Stimulated activated naive CD4-positive, alpha-beta T cell treated with Interleukin-2 at 50 U/mL for 16 hours (primary cell): ENCODE measurements at places on chromosomes 4 and X.
A peak's percentile ranks its signal among the peaks of the same experiment; 100 is the strongest.

DNA sequence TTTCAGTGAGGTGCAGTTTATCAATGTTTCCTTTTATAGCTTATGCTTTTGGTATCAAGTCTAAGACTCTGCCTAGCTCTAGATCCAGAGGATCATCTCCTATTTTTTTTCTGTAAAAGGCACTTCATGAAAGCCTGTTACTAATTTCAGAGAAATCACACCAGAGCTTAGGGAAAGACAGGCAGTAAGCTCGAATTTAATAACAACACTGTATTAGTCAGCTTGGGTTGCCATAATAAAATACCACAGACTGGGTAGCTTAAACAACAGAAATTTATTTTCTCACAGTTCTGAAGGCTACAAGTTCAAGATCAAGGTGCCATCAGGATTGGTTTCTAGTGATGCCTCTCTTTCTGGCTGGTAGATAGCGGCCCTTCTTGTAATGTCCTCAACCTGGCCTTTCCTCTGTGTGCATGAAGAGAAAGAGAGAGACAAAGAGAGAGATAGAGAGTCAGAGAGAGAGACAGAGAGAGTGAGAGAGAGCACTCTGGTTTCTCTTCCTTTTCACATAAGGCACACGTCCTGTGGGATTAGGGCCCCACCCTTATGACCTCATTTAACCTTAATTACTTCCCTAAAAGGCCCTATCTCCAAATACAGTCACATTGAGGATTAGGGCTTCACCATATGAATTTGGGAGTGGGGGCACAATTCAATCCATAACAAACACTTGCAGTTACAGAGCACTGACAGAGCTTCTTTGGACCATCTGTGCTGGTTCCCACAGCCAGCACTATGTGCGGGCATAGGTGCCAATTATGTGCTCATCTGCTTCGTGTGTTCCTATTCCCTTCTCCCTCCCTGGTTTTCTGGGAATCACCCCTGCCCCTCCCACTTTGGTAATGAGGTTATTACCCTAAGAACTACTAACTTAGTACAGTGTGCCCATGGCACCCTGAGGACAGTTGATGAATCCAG lies 114.8 kb upstream of the MED14 start:
- no peak for DNase-seq

DNA sequence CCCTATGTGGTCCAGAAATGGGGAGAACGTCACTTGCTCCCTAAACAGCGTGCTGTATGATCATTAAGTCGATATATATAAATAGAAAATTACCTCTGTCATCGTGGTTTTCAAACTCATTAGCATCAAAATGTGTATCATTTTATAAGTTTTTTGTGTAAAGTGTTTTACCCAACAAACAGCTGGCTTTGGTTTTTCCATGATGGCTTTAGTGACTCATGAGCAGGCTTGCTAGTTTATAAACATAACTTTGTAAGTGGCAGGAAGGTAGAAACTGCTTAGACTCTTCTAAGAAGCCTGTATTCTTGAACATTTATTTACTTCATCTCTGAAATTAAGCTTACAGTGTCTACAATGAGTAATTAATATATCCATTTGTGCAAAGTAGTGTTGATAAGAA lies 108.4 kb upstream of the DIPK2B start:
- no peak for DNase-seq

- no peak for DNase-seq
These were observed 88.1 kb downstream of the RPA4 start for GRCh38 chrX:96971812-96972211.

- DNase-seq: no peak
These were observed 41.7 kb downstream of the RFC1 start for GRCh38 chr4:39324446-39324845.

- no peak for DNase-seq
These were observed 115.8 kb downstream of the PPARGC1A start for GRCh38 chr4:23773884-23774636.

GRCh38 chr4:111650146-111650545 lies 495.1 kb upstream of the FAM241A start:
- no peak for DNase-seq

DNA sequence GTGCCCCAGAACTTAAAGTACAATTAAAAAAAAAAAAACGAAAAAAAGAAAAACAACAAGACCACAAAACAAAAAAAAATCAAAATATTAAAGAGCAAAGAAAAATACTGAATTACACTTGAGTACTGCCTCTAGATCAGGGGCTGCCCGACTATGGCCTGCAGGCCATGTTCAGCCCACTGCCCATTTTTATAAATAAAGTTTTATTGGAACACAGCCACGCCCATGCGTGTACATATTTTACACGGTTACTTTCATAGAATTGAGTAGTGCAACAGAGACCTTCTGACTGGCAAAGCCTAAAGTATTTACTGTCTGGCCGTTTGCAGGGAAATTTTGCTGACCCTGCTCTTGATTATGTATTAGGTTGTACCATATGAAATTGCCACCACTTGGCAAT lies 130.5 kb downstream of the ATXN3L start:
- no peak for DNase-seq

DNA sequence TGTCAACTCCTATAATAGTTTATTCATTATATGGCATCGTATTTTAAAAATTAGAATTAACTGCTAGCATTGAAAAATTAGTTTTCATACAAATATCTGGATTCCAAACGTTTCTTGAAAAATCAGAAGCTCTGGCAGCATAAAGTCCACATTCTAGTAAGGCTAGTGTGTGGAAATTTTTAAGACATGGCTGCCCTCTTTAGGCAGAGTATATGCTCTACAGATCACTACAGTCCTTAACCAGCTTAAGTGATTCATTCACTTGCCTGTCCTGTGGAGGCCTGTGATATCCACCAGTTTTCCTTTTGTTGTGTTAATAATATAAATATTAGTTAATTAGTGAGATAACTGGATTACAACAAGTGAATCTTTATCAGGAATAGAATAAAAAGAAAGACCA lies 287.2 kb downstream of the OPHN1 start:
- no peak for DNase-seq

- no peak for DNase-seq
These were observed 16.8 kb downstream of the MID1 start for GRCh38 chrX:10603612-10604011.

- DNase-seq: no peak
These were observed 86.3 kb downstream of the EGF start for GRCh38 chr4:109998867-109999584.

- peak; percentile 1 for DNase-seq
These were observed 679.9 kb downstream of the RPA4 start for GRCh38 chrX:97563531-97564133.

GRCh38 chr4:91961504-91961903 lies 342.3 kb upstream of the GRID2 start:
- no peak for DNase-seq

DNA sequence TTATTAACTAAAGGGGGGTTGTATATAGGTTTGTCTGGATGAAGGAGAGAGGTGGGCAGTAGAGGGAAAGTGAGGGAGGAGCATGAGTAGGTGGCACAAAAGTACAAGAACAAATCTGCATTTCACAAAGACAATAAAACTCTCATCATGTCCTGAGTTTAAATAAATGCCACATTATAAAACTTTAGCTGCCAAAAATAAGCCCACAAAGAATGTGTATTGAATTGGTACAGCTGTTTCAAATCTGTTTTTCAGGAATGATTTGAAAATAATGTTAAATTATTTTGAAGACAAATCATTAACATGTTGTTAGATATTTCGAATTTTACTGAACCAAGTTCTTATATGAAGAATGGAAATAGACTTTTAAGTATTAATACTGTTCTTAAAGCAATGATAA lies 5.8 kb downstream of the CNKSR2 start:
- no peak for DNase-seq

DNA sequence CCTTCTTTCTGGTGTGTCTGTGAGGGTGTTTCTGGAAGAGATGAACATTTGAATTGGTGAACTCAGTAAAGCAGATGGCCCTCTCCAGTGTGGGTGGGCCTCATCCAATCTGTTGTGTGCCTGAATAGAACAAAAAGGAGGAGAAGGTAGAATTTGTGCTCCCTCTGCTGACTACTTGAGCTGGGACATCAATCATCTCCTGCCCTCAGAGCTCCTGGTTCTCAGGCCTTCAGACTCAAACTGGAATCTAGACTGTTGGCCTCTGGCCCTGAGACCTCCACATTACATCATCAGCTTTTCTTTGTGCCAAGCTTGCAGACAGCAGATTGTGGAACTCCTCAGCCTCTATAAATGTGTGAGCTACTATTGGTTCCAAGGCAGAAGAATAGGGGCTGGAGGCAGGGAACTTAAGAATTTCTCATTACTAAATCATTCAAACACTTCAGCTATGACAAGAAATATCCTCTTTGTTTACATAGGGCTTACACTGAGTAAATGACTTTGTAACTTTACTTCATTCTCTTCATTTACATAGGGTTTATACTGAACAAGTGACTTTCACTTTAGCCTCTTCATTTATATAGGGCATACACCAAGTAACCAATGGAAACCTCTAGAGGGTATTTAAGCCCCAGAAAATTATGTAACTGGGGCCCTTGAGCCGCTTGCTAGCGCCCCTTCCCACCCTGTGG lies 86.9 kb upstream of the NWD2 start:
- no peak for DNase-seq

- no peak for DNase-seq
These were observed 139.7 kb upstream of the SPRY1 start for GRCh38 chr4:123256901-123257300.

DNA sequence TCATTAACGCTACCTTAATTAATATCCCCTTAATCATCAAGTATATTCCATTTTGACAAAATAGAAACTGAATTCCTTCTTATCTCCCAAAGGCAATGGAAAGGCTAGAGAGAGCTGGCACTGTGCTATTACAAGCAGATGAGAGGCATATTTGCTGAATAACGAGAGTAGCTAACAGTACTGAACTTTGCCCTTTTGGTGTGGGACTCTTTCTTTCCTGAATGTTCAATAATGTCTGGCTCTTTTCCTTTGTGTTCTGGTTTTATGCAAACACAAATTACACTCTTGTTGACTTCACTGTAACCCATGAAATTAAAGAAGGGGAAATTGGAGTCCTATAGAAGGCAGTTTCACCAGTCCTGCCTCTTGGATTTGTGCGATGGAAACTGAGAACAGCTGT lies 63.5 kb downstream of the SHROOM3 start:
- no peak for DNase-seq

- peak; percentile 25 for DNase-seq
These were observed 73.0 kb downstream of the AFF1 start for GRCh38 chr4:87007528-87008446.

- DNase-seq: no peak
These were observed 136.7 kb upstream of the MAMLD1 start for GRCh38 chrX:150226223-150226965.

DNA sequence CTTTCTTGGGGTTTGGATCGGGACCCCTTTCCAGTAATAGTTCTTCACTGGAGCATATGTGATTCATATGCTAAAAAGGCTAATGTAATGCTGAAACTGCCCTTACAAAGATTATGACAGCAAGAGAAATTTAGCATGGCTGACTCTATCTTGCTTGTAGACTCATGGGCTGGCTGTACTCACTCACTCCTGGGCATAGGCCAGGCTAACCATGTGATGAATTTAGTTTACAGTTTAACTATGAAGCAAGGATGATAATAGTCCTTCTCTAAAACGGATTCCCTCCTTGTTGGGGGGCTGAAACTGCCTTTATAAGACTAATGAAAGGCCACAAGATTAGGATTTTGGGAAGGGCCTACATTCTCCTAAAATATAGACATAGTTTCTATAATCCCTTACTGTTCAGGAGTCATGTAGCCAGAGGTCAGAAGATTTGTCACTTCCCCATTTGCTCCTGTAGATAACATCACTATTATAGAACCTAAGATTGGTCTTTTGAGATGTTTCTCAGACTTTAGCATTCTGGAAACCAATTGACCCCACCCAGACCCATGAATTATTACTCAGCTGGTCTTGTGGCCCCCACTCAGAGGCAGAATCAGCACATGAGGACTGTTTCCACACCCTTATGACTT lies 20.8 kb upstream of the CEP135 start:
- no peak for DNase-seq

DNA sequence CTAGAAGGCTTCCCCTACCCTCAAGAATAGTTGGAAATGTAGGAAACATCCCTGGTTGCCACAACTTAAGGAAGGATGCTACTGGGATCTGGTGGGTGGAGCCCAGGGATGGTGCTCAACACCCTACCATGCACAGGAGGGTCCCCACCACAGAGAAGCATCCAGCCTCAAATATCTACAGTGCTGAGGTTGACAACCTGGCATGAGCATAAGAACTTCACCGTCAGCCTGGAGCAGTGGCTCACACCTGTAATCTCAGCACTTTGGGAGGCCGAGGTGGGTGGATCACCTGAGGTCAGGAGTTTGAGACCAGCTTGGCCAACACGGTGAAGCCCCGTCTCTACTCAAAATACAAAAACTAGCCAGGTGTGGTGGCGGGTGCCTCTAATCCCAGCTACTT lies 24.0 kb upstream of the ASMTL start:
- DNase-seq: no peak

DNA sequence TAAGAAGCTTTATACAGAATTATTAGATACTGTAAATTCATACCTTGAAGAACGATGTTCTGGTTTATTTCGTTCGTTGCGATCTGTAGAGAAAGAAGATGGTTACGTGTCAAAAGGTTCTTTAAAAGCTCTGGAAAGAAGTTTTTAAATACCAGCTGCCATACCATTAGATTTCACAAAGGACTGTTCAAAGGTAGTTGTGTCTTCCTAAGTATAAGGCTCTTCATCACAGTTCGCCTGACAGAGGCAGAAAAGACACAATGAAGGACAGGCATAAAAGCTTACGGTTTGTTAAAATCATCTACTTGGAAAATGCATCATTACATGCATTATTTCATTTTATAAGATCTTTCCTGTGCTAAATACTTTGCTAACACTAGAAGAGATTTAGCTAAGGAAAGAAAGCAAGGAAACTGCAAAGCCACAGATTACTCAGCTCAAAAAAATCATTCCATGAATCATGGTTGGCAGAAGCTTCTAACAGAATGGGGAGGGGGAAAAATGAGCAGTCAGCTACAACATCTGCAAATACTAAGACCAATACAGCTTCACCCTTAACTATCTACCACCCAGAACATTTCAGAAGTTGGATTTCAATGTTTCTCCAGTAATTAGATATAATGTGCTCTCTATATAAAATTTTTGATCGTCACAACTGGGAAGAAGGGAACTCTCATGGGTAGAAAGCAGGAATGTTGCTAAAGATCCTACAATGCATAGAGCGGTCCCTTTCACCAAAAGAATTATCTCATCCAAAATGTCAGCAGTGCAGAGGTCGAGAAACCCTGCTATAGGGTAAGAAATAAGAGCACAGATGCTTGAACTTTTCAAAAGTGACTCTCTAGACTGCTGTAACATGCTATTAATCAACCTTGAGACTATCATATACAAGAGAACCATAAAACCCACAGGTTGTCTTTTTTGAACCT lies 50.7 kb upstream of the PRSS48 start:
- DNase-seq: no peak

- DNase-seq: no peak
These were observed 21.3 kb upstream of the SULT1E1 start for GRCh38 chr4:69881173-69881773.

DNA sequence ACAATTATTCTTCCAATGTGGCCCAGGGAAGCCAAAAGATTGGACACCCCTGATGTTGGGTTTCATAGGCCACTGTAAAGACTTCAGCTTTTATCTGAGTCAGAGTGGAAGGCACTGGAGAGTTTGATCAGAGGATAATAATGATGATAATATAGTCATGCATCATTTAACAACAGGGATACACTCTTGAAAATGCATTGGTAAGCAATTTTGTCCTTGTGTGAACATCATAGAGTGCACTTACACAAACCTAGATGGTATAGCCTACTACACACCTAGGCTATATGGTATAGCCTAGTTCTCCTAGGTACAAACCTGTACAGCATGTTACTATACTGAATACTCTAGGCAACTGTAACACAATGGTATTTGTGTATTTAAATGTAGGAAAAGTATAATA lies 70.5 kb downstream of the COQ2 start:
- DNase-seq: no peak
